ENCODE measurements at places on chromosomes 2 and 18. TPM values are rescaled to one million over a fixed set of nuclear protein-coding genes. Genes with fewer than 3 reads are reported as not detected.

SCN9A gene
- 0.13 TPM for total RNA-seq

MEP1B gene
- total RNA-seq = not detected

GKN2 gene
- total RNA-seq = not detected

ZBTB7C gene
- 0.29 TPM for total RNA-seq

MAP3K19 gene
- not detected for total RNA-seq

IL1A gene
- 2.0 TPM for total RNA-seq

TEX51 gene
- not detected for total RNA-seq

CNDP1 gene
- 0.15 TPM for total RNA-seq

FOXI3 gene
- total RNA-seq = not detected

RPRM gene
- total RNA-seq = not detected

ADAM23 gene
- 0.87 TPM for total RNA-seq

GALR1 gene
- not detected for total RNA-seq

RAB27B gene
- 0.14 TPM for total RNA-seq

Measured in activated T-cell treated with anti-CD3 and anti-CD28 coated beads, Interleukin-2, amount 50 U/mL, for 4 hours (primary cell).